ENCODE measurements at places on chromosomes 12 and 14.

GRCh38 chr14:76500011-76500410 lies 124.1 kb downstream of the ESRRB start:
- no peak for DNase-seq

DNA sequence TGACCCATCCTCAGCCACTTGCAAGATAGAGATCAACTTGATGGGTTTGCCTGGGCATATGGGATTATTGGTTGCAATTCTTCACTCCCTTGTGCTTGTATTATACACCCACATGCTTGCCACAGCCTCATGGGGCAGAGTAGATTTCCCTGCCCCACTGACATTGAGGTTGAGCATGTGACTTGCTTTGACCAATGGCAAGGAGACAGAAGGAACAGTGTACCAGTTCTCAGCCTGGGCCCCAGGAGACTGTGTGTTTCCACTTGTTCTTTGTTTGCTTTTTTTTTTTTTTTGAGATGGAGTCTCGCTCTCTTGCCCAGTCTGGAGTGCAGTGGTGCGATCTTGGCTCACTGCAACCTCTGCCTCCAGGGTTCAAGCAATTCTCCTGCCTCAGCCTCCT lies 31.8 kb downstream of the CALM1 start:
- DNase-seq: no peak

DNA sequence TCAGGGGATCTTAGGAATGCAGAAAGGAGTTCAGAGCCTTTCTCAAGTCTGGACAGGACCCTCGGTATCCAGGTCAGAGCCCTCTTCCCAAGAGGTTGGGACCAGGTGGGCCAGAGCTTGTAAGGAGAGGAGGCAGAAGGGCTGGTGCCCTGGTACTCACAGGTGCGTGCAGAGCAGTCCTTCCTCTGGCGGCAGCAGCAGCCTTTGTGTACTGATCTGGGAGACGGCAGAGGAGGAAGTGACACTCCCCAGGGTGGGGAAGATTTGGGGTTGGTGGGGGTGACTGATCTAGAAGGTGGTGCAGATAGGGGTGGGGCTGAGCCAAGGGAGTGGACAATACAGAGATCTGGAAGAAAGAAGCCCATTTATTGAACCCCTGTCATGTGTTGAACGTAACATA lies at the start of gene ITGB7:
Gene ITGB7, minus strand, starts transcription at position 210 of the 400 bp plus-strand sequence. CDS start 6,808 bp downstream, outside the sequence.
- no peak for DNase-seq

DNA sequence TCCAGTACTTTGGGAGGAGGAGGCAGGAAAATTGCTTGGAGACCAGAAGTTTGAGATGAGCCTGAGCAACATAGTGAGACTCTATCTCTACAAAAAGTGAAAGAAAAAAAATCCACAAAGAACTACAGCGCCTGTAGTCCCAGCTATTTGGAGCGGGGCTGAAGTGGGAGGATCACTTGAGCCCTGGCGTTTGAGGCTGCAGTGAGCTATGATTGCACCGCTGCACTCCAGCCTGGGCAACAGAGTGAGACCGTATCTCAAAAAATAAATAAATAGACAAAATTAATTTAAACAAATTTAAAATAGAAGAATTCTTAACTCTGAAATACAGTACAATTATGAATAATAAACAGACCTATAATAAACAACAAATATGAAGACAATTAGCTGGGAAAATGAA lies 40.9 kb downstream of the ATL1 start:
- no peak for DNase-seq

DNA sequence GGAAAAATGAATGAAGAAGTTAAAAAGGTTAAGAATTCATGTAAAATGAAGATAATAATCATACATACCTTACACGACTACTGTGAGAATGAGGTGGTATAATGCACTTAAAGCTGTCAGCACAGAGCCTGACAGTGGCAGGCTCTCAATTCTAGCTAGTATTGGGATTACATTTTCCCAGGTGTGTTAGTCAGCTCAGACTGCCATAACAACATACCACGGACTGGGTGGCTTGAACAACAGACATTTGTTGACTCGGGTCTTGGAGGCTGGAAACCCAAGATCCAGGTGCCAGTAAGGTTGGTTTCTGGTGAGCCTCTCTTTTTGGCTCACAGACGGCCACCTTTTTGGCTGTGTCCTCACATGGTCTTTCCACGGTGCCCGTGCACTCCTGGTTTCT lies 167.8 kb downstream of the CHST11 start:
- DNase-seq: no peak

- no peak for DNase-seq
Observed at GRCh38 chr12:94244165-94245133, 96.1 kb downstream of the PLXNC1 start.

- no peak for DNase-seq
Observed at GRCh38 chr14:101817501-101818001, 56.0 kb downstream of the PPP2R5C start.

- DNase-seq: peak; percentile 50
Observed at GRCh38 chr12:56375598-56376434, 13.2 kb upstream of the APOF start.

GRCh38 chr12:108446766-108447165 lies 68.3 kb upstream of the FICD start:
- DNase-seq: no peak

GRCh38 chr14:80291101-80291500 lies 79.8 kb upstream of the DIO2 start:
- DNase-seq: no peak

DNA sequence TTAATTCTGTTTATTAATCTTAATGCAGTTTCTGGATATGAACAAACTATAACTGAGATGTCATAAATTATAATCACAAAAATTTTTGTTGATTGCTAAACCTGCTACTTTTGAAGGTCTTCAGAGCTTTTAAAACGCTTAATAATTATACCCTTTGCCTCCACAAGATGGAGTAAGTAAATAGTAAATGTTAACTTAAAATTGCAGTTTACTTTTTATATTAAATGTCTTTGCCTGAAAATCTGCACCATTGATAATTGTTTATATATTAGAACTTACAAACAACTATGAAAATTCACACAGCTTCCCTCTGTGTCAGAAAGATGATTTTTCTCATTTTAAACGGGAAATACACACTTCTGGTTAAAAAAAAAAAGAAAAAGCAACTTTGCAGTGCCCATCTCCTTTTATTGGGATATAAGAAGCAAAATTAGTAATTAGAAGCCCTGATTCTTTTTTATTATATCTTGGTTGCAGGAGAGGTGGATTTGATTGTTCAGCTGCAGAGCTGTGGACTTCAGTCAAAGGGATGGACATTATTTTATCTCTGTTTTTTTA lies 35.6 kb downstream of the SCFD1 start:
- DNase-seq: no peak

DNA sequence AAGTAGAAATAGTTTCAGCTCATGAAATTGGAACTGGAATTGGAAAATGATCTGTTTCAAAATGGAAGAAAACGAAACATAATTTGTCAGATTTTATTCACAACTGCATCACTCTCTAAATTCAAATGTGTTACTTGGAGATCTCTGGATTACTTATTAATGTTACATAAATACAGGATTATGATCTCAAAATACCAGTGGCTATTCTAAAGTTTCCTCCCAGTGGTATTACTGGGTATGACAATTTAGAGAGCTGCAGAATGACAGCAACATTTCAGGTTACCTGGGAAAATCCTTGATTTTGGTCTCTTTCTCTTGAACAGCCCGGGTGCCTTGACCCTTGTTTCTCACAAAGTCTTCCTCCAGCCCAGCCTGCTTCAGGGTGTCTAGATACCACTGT lies 14.2 kb downstream of the FAM161B start:
- no peak for DNase-seq

DNA sequence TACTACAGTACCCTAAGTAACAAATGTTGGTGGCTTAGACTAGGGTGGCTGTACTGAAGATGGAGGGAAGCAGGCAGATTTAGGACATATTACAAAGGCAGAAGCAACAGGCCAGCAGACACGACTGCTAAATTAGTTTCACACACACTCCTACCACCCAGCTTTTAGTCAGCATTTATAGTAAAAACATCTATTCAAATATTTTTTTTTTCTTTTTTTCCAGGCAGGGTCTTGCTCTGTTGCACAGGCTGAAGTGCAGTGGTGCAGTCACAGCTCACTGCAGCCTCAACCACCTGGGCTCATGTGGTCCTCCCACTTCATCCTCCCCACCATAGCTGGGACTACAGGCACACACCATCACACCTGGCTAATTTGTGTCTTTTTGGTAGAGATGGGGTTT lies 72.9 kb downstream of the CDK17 start:
- DNase-seq: no peak

Measured in right atrium auricular region (tissue), 2 donors.